M059J (cell line): ENCODE measurements at places on chromosomes 2 and 18.

DNA sequence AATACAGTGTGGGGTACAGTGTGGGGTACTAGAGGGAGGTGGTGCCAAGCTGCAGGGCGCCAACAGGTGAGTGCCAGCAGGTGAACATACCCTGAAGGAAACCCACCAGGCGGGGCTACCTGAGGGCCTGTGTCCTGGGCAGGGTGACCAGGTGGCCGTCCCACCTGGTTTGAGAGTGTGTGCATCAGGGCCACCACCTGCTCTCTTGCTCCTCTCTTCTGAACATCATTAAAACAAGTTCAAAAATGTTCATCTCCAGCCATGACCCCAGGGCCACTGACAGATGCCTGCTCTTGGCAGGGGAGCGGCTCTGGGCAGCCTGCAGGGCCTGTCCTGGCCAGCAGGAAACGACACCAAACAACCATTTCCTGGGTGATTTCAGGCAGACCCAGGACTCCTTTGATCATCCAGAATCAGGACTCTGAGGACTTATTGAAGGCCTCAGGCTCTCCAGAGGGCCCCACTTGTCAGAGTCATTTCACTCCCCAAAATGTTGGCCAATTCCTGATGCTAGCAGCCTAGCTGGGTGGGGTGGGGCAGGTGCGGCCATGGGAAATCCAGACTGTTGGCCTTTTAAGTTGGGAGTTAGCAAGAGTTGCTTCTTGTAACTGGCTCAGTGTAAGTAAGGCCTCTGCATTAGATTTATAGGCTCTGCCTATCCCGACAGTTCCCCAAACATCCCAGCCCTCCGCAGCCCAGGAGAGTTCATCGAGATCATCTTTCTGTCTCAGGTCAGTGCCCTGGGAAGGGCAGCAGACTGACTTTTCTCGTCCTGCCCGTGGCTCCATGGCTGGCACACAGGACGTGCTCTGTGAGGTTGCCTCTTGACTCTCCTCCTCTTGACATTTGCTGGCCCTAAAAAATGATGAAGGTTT, 111.5 kb upstream of the ZNF236 start:
- no peak for DNase-seq

- DNase-seq: no peak
Observed at GRCh38 chr2:166627893-166628292, 133.8 kb upstream of the SCN7A start.

- no peak for DNase-seq
Observed at GRCh38 chr18:5772306-5773105, 122.8 kb downstream of the TMEM200C start.

DNA sequence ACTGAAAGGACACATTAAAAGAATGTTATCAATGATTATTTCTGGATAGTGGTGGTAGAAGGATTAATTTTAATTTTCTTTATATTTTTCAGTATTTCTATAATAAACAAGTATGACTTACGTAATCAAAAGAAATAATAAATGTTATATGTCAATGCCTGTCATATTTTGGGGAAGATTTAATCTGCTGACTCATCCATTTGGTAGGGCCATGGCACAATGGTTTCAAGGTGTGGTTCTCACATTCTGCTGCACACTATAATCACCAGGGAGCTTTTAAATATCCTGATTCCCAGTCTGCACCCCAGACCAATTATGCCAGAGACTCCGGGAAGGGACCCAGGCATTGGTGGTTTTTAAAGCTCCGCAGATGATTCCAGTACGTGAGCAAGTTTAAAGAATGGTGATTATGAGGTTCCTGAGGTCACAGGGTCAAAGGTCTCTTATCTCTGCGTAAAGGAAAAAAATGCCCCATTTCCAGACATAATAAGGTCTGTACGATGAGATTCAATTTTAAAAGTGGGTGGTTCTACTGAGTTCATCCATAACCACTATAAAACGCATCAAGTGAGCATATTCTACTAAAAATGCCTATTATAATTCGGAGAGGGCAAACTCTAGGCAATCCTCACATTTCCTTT, 27.2 kb downstream of the WIPF1 start:
- DNase-seq: no peak

DNA sequence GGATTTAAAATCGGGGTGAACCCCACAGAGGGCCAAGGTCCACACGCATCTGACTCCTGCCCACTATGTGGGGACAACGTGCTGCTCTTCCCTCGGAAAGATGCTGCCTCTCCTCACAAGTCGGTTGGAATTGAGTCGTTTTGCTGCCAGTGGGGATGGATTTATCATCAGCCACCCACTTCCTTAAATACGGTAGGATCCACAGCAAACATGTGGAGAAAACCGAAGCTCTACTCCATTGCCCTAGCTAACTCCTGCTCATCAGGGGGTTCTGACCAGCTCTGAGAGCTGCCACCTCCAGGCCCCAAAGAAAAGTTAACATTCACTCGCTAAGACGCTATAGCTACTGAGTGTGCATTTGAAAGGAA, 80.9 kb downstream of the CHRNA1 start:
- DNase-seq: peak; percentile 59

DNA sequence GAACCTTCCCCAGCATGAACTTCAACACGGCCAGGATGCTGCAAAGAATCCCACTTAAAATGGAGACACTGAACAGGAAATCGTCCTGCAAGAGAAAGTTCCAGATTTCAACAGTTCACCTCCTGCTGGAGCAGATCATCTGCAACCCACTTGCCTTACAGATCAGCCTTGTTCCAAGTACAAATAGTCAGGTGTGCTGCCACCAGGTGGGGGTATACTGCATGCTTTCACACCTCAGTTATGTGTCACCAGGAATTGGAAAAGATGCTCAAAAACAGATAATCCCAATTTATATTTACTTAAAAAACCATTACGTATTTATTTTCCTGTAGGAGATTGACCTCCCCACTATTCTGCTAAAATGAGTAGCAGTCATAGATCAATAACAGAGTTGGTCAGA, 212.3 kb downstream of the MGAT5 start:
- DNase-seq: peak; percentile 32

DNA sequence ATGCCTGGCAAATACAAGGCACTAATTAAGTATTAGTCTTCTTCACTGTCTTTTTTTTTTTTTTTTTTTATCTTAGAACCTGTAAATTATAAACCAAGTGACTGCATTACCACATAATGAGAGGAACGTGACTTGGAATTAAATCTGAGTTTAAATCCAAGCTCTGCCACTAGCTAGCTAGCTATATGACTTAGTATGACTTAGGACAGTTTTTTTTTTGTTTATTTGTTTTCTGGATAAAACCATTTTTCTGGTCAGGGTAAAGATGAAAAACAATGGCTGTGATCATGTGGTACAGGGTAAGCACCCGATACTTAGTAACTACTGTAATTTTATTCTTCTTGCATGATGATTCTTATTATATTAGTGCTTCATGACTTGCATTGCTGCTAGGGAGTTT, 191.8 kb upstream of the LRRTM1 start:
- DNase-seq: peak; percentile 5

DNA sequence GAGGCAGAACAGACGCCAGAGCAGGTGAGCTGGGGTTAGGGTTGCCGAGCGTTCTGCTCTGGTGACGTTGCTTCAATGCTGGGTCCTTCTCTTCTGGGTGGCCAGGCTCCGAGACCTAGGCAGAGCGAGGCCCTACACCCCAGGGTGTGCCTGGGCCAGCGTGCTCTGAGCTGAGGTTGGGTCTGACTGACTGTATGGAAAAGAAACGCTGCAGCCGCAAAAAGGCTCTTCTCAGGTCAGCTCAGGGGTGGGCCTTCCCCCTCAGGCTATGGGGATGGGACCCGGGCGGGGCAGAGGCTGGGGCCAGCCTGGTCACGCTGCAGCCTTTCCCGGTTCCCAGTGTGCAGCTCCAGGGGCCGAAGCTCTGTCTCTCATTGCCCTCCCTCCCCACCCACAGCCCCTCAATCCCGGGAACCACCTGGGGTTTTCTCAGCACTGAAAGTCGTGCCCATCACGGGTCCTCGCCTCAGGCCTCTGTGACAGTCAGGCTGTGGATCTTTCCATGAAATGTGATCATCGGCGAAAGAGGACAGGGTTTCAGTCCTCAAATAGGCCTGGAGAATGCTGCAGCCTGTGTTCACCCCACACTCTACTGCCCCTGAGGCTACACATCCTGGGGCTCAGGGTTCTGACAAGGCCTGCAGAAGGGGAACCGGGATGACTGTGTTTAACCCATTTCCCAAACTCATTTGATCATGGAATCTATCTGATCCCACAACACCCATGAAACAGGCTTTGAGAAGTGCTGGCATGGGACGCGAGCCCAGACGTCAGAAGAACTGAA, 19.4 kb downstream of the CYP26B1 start:
- no peak for DNase-seq

GRCh38 chr2:118523761-118524160, 323.7 kb downstream of the EN1 start:
- DNase-seq: no peak

DNA sequence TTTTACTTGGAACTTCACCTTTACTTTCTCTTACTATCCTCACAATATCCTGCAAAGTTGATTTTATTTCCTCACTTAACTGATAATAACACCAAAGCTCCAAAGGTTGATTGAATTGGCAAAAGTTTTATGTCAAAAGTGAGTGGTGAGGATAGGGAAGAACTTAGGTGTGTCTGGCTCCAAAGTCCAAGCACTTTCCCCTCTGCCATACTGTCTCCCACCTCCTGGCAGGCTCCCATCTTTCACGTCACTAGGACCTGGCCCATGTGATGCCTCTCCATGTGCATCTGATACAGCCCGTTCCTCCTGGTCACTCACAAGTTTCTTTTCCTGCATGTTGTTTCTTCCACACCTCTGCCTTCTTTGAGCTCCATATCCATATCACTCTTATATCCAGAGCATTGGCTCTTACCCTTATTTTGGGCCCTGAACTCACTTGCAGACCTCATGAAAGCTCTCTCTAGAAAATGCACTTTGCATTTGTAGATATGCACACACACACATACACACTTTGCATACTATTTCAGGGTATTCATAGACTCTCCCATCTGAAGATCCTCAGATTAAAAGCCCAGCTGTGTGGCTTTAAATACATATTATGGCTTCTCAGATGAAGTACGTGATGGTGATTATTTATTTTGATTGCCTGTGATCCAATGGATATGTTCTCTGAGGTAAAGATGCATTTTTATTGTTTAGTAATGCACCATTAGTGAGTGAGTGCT, 12.3 kb downstream of the MEP1B start:
- DNase-seq: no peak

- no peak for DNase-seq
Observed at GRCh38 chr2:45171136-45171501, 161.9 kb upstream of the SIX2 start.

- no peak for DNase-seq
Observed at GRCh38 chr2:232203166-232203891, 175.2 kb upstream of the ALPP start.

- DNase-seq: no peak
Observed at GRCh38 chr2:115552726-115553125, 1110.3 kb downstream of the DPP10 start.

DNA sequence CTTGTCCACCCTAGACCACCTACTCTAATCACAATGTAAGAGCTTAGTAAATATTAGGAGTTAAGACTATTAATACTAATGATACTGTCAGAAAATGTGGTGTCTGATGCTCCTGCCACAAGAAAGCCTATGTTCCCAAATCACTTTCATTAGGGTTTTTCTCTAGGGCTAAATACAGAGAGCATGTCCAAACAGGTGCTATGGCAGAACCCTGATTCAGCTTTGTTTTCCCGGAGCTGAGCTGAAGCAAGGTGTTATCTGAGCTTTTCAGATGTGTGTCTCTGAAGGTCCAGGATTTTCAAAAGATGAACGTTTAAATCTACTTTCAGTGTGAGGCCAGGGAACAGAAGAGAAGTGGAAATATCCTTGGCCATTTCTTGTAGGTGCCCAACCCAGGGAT, 40.6 kb downstream of the CPO start:
- DNase-seq: no peak

GRCh38 chr2:165863810-165864261, 69.8 kb upstream of the GALNT3 start:
- no peak for DNase-seq

GRCh38 chr18:55863391-55863706, 275.4 kb upstream of the TCF4 start:
- no peak for DNase-seq

GRCh38 chr2:515441-516127, 161.6 kb downstream of the TMEM18 start:
- no peak for DNase-seq

DNA sequence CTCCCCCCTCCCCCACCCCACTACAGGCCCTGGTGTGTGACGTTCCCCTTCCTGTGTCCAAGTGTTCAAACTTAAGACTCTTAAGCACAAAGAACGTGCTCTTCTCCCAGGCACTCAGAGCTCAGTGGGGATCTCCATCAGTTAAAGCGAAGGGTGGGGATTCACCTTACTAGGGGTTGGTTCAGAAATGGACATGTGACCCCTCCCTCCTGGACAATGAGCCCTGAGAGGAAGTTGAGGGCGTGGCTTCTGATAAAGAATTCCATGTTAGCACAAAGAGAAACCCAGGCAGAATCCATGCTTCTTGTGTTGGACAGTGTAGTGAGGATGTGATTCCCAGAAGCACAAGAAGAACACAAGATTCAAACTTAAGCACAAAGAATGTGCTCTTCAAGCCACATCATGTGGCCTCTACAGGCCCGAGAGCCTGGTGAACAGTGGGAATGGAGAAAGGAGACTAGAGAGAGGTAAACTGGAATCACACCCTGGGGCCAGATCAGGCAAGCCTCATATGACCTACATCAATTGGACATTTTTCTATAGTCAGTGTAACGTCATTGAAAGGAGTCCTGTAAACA, 78.1 kb upstream of the TTC39C start:
- no peak for DNase-seq

GRCh38 chr18:34649080-34649479, 61.0 kb upstream of the DTNA start:
- DNase-seq: no peak

DNA sequence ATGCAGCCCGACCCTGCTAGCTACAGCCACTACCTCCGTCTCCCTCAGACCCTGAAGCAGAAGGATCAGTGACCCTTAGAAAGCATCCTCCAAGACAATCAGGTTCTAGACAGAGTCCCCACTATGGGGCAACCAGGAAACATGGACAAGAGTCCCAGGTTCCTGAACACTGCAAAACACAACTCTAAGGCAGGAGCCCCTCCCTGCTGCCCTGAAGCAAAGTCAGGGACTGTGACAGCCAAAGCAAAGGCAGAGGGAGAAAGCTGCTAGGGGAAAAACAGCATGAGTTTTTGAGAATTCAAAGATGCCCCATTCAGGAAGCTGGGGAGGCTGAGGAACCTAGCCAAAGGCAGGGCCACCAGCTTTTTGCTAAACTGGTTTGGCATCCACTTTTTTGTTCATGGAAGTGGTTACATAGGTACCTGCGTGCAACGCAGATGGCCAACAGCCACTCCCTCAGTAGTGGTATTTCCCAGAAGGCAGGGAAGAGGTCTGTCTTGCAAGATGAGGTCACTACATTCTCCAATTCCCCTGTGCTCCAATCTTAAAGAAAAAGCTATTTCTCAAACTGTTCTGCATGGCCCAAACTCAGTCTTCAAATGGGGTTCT, 33.2 kb downstream of the MYO5B start:
- DNase-seq: no peak

DNA sequence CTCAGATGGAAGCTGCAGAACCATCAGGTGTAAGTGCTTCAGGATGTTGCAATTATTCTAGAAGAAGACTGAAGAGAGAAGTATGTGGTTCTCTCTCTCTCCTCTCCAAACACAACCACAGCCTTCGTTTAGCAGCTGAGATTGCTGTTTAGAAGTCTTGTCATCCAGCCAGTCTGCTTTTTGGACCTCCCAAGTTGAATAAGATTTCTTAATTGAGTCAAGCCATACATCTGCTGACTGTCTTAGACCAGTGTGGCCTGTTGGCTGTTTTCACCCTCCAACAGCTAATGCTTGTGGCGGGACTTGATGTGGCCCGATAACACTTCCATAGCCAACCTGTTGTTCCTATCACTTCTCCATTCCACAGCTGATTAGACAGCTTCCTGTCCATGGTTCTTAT, 91.3 kb upstream of the TMEM17 start:
- DNase-seq: peak; percentile 23

- DNase-seq: no peak
Observed at GRCh38 chr18:79875531-79875919, 75.9 kb downstream of the SLC66A2 start.
